ENCODE measurements at places on chromosomes 1 and 21.
A peak's percentile ranks its signal among the peaks of the same experiment; 100 is the strongest.

- no peak for DNase-seq
Measured at GRCh38 chr1:93715529-93716126, 34.0 kb upstream of the BCAR3 start.

GRCh38 chr1:25820247-25821111 lies 725 bp downstream of the MTFR1L start:
- peak; percentile 70 for DNase-seq

DNA sequence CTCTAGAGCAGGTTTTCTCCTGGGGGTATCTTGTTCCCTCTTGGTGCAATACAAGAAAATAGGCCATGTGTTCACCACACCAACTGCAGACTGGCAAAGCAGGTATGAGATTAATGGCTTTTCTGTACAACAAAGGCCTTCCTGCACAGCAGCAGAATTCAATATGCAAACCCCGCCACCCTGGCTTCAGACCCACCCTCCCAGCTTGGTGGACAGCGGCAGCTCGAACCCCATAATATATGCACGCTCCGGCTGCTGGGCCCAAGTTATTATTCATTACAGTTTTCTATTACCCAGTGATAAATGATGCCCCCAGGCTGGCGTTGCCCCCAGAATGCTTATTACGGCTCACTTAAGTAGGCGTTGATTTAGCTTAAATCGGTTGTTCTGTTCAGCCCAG lies 144.2 kb downstream of the RRAGC start:
- DNase-seq, result no peak

DNA sequence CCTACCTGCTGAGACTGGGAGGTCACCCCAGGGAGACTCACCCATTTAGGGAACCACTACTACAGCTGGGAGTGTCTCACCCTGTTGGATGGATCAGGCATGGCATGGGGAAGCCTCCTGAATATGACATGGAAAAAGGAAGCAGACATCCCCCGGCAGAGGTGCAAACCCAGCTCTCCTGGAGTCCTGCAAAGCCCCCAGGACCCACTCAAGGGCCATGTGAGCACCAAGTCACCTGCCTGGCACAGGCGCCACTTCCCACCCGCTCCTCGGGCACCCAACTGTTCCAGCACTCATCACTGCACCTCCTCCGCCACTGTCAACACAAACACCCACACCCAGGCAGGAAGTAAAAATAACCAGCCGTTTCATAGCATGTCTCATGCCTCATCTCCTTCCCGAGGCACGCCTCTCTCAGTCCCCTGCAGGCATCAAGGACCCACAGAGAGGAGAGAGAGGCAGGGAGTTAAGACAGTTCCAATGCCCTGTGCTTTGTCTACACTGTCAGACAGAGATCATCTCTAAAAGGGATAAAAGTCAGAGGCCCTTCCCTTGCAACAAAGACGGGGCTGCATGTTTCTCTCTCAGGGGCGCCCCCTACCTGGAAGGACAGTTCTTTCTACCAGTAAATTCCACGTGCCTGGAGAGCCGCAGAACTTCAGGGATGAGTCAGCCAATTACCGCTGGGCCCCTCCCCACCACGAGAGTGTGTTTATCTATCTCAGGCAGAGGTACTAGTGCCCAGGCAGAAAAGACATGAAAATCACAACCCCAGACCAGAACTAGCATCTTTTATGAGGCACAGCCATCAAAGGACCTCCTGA lies 150.1 kb upstream of the SOD1 start:
- DNase-seq, result peak; percentile 82

GRCh38 chr1:202589190-202589930 lies 120.9 kb downstream of the SYT2 start:
- no peak for DNase-seq

DNA sequence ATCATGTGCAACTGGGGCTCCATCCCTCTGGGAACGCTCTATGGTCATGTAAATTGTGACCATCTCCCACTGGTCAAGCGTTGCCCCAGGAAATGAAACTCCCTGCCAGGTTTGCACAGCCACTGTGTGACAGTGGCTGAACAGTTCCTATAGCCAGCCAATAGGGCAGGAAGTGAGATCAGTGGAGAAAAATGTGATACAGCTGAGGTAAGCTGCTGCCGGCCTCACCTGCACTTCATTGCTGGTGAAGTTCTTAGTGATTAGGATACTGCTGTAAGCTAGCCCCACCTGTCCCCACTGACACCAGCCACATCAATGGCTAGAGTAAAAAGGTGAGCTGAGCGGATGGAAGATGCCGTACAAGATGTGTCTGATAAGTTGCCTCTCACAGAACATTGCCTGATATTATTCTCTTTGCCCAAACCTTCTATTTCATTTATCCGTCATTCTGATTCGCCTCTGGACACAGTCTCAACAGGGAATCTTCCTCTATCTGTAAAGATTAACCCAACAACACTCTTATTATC lies 38.4 kb upstream of the CDC42BPA start:
- no peak for DNase-seq

DNA sequence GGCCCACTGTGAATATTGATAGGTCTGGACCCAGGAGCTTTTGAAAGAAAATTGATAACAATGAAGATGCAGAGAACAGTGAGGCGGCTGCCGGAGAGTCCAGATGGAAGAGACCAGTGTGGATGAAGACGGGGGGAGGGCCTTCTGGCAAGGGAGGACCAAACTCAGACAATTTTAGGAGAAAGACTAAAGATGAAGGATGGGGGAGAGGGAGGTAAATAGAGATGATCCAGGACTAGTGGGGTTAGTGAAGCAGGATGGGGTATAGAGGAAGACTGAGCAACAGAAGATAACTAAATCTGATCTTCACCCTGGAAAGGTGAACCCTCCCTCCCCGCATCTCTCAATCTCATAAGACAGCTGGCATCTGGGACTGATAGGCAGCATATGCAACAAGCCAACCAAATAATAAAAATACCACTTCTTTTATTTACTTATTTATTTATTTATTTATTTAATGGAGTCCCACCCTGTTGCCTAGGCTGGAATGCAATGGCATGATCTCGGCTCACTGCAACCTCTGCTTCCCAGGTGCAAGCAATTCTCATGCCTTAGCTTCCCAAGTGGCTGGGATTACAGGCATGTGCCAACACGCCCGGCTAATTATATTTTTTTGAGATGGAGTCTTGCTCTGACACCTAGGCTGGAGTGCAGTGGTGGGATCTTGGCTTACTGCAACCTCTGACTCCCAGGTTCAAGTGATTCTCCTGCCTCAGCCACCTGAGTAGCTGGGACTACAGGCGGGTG lies 10.5 kb downstream of the EIF3I start:
- no peak for DNase-seq

DNA sequence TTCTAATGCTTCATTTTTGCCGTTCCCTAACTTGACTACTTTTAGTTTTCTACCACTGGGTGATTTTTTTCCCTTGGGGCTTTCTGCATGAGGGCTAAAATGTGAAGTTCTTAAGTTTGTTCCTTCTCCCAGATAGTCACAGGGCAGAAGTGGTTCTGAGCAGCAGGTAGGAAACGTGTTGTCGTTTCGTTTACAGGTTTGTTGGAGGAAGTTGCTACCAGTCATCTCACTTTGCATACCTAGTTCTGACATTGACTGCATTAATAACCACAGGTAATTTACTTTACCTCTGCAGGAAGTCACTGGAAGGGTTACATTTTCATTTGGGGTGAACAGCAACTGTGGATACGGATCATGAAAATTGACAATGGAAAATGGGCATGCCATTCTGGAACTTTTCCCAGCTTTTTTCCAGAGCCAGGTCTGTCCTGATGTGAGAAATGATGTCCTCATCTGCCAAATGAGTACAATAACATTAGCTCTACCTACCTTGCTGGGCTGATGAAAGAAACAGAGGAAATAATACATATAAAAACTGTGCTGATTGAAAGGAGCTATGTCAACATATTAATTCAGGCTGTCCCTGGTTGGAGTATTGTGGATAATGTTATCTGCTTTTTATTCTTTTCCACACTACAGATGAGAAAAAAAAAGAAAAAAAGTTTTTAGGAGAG lies 94.2 kb downstream of the DISC1 start:
- no peak for DNase-seq

DNA sequence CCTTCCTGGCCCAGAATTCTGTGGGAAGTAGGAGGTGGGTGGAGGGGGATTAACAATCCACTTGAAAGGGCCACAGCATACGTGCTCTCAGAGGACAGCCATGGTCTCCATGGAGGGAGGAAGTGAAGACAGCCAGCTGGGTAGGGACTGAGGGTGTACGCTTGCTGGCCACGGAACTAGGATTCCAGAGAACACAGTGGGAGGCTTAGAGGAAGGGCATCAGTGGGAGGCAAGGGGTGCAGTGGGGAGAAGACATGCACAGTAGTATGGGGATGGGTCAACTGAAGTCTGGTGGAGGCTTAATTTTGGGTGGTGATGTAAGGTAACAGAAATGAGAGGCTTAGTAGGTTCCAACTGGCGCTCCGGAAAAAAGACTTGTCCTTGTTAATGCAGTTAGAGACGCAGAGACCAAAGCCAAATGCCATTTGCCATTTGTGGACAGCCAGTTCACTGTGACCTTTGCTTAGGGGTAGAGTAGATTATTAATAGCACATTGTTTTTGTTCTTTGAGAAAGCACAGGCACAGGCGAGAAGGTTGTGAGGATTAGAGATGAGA lies 103.0 kb downstream of the ZSCAN20 start:
- DNase-seq, result no peak

DNA sequence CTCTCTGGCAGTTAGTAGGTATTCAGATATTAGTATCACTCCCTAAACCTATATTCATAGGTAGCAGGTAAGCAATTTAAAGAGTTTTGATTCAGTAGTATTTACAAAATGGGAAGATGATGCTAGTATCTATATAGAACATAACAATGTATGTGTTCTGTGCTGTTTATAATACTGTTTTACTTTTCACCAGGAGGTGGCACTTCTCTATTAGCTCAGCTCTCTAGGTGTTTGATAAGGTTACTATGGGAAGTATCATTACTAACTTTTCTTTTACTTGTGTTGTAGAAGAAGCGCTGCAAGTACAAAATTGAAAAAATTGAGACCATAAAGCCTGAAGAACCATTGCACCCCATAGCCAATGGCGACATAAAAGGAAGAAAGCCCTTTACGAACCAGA lies 49.4 kb upstream of the FASLG start:
- no peak for DNase-seq

GRCh38 chr1:207007352-207008033 lies 25.1 kb downstream of the C1orf116 start:
- DNase-seq, result no peak

DNA sequence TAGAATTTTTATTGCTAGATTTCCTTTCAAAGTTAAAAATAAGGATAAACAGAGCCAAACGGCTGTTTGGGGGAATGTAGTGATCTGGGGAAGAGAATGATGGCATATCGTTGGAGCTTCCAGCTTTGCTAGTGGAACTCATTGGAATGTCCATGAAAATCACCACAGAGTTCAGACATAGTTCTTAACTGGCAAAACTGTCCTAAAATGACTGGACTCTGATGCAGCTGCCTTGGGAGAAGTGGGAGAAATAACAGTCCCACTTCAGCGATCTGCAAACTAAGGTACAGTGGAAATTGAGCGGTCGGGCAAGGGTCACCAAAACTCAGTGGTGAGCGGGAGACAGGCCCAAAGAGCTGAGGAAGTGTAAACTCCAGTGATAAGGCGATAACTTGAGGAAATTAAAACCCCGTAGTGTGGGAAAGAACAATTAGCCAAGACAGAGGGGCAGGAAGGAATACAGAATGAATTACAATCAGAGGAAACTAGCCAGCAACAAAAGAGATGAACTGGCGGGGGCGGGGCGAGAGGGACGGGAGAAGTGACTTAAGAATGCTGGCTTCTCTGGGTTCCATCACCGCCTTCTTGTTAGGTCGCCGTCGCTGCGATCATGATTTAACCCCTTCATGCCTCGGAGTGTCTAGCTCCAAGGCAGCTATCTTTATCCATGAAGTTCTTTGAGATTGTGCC lies 89.8 kb upstream of the ARHGAP29 start:
- no peak for DNase-seq

DNA sequence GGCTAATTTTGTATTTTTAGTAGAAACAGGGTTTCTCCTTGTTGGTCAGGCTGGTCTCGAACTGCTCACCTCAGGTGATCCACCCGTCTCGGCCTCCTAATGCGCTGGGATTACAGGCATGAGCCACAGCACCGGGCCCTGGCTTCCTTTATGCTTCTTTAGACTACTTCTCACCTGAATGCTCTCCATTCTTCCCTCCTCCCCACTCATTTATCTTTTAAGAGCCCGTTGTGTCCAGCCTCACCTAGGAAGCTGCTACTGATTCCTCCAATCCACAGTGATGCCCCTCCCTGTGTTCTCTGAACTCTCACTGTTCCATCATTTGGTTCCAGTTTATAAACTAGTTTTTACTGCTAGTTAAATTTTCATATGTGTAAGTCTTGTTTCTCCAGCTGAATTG lies 44.9 kb upstream of the NR5A2 start:
- no peak for DNase-seq

DNA sequence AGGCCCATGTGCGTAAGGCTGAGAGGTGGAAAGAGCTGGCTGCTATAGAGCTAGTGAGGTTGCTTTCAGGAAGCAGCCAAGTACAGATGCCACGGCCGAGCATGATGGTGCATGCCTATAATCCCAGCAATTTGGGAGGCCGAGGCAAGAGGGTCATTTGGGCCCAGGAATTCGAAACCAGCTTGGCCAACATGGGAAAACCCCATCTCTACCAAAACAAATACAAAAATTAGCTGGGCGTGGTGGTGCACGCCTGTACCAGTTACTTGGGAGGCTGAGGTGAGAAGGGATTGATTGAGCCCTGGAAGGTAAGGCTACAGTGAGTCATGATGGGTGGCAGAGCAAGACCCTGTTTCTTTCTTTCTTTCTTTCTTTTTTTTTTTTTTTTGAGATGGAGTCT lies 2.7 kb downstream of the CCDC24 start:
- no peak for DNase-seq

GRCh38 chr1:161799792-161800191 lies 33.7 kb downstream of the ATF6 start:
- no peak for DNase-seq

- DNase-seq, result no peak
Measured at GRCh38 chr1:187588917-187589316, 760.2 kb downstream of the PLA2G4A start.

GRCh38 chr1:72010094-72010431 lies 272.3 kb downstream of the NEGR1 start:
- DNase-seq, result no peak

DNA sequence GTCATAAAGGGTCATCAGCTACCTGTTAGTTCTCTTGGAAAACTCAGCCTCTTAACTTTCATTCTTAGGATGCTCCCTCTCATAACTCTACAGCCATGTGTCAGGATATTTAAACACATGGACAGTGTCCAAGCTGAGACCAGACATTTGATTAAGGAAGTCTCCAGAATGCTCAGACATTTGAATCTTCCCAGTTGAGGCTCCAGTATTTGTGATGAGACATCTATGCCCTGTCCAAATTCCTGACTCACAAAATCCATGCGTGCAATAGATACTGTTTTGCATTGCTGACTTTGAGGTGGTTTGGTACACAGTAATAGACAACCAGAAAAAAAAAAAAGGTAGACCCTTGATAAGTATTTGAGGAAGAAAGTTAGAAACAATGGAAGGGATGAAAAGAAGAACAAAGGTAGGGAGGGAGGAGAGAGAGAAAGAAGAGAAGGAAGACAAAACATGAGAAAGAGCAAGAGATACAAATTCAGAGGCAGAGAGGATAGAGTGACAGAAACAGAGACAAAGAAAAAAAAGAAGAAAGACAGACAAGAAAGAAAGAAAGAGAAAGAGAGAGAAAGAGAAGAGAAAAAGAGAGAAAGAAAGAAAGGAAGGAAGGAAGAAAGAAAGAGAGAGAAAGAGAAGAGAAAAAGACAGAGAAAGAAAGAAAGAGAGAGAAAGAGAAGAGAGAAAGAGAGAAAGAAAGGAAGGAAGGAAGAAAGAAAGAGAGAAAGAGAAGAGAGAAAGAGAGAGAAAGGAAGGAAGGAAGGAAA lies 275.5 kb upstream of the PRMT6 start:
- no peak for DNase-seq

- DNase-seq, result no peak
Measured at GRCh38 chr1:79010589-79010988, 4.1 kb upstream of the ADGRL4 start.
